Mesothelial cell of epicardium (in vitro differentiated cells): ENCODE measurements at places on chromosomes 5 and 9. TPM values are rescaled to one million over a fixed set of nuclear protein-coding genes. Genes with fewer than 3 reads are reported as not detected.

DNA sequence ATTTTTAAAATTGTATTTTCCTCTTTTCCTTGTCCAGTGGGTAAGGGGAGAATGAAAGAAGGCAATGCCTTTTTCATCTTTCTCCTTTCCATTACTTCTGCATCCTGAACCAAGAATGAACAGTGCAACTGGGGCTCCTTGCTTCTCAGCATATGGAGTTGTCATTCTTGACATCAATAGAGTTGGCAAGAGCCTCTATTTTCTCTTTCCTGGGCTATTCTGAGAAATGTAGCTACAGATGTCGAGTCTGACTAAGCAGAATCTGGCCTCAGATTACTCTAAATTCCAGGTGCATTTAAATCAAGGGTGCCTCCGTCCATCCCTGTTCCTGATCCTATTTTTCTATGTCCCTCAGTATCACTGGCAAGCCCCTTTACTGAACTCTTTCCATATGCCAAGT lies 244.8 kb downstream of the GLIS3 start:
- DNase-seq: no peak

DNA sequence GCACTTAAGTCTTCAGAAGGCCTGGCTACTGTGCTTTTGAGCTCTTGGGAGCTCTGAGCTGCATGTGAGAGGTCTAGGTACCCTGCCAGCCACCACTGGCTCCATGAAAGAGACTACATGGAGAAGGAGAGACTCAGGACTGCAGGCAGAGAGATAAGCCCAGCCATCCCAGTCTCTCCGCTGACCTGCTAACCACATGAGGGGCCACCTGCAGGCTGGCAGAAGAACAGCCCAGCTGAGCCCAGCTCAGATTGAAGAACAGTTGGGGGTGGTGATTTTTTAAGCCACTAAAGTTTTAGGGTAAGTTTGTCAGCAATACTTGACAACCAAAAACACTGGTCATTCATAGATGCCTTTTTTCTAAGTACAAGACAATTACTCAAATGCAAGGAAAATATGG lies 205.0 kb upstream of the PRDM9 start:
- DNase-seq: no peak

- DNase-seq: no peak
These were observed 119.4 kb upstream of the VLDLR start for GRCh38 chr9:2502210-2502609.

- DNase-seq: no peak
These were observed 32.2 kb downstream of the PDE6A start for GRCh38 chr5:149912226-149912871.

DNA sequence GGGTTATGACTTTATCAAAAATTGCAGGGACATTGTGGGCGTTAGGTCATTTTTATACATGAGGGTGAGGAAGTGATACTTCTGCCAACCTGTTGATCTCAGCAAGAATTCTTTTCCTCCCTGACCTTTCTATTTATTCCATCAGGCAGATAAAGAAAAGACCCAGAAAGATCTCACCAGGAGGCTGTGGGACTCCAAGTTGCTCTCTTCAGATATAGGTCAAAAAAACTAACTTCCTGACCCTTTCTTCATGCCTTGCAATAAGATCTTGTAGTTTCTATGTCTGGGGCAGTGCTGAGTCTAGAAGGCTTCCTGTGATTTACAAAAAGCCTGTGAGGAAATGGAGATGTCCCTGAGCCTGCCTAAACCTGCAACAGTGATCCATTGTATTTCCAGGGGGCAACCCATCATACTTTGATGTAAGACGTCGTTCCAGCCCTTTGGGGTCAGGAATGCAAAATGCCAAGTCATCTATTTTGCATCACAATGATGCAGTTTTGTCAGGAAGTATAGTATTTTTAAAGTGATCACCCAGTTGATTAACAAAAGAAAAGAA lies 22.0 kb upstream of the PIK3R1 start:
- no peak for DNase-seq

DNA sequence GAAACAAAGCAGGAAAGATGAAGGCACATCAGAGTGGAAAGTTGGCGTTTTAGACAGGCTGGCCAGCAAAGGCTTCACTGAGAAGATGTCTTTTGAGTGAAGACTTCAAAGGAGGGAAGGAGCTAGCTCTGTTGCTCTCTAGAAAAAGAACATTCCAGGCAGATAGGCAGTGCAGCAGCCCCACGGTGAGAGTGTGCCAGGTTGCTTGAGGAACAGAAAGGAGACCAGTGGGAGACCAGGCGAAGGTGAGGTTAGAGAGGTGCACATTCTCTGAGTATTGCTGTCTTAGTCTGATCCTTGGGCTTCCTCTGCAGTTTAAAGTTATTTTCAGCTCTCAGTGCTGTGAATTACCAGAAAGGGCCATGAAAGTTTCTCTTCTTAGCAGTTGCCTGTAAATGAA lies 83.8 kb downstream of the SLC44A1 start:
- no peak for DNase-seq

DNA sequence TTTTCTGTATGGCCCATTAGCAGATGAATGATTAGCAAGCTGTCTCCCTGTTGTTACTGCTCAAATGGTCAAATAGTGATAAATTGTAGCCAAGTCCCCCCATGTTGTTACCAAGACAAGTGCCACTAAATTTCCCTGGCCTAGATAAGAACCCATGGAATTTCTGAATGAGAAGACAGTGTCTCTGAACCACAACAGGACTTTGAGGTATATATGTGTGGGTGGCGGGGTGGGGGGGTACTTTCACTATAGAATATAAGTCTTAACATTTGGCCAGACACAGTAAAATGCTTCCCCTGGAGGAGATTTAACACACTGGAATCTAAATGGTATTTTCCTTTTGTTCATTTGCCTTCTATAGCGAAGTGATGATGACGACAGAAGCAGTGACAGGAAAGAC lies 28.7 kb downstream of the XPA start:
- DNase-seq: no peak

GRCh38 chr5:55597014-55597981 lies 62.5 kb upstream of the PLPP1 start:
- no peak for DNase-seq

- no peak for DNase-seq
These were observed 49.9 kb downstream of the NFX1 start for GRCh38 chr9:33340186-33340585.

DNA sequence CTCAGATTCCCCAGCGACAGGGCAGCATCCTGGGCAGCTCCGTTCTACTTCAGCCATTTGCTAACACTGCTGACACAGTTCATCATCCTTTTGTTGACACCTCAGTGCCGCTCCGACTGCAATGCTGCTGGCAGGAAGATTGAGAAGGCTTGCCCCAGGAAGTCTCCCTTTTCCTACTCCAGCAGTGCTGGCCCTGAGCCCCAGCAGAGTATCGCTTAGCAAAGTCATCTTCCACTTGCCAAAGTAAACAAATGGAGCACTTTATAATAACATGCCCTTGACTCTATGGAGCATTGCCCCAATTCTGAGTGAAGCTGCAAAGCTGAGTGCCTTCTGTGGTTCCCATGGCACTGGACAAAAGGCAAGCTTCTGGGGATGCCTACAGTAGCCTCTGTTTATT lies 32.2 kb downstream of the PRLR start:
- no peak for DNase-seq

DNA sequence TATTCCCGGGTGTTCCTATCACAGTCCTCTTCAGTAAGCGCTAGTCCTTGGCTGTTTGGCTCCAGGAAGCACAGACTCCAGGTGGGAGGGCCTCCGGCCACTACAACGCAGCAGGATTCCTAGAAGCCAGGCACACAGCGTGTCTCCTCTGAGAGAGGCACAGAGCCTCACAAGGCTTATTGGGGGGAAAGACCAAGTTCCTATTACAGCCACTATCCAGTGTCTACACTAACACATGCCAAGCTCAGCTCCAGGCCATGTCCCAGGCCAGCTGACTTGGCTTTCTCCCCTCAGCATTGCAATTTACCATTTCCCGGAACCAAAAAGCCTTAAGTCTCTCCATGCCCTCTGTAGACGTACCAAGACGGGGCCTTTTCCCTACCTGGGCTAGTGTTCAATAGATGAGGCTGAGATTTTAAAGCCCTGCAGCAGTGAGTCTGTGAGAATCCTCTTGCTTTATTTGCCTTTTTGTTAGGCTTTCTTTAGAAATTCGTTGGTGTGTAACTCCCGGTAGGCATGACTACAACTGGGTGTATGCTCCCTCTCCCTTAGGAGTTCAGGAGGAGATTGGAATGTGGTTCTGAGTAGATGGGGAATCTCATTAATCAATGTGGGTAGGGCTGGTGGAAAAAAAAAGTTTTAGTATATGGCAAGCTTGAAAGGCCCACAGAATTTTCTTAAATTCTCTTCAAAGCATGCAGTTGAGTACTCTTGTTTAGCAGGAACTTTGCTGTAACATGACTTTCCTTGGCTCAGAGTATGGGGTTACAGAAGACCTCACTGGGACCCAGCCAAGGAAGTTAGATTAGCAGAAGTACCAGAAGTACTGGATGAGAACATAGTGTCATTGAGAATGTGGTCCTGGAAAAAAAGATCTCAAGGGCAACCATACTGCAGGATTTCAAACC lies 84.3 kb upstream of the SLC1A3 start:
- no peak for DNase-seq

GRCh38 chr5:34552686-34553085 lies 103.4 kb upstream of the RAI14 start:
- DNase-seq: no peak

- no peak for DNase-seq
These were observed 662.0 kb downstream of the TLR4 start for GRCh38 chr9:118366228-118366627.

DNA sequence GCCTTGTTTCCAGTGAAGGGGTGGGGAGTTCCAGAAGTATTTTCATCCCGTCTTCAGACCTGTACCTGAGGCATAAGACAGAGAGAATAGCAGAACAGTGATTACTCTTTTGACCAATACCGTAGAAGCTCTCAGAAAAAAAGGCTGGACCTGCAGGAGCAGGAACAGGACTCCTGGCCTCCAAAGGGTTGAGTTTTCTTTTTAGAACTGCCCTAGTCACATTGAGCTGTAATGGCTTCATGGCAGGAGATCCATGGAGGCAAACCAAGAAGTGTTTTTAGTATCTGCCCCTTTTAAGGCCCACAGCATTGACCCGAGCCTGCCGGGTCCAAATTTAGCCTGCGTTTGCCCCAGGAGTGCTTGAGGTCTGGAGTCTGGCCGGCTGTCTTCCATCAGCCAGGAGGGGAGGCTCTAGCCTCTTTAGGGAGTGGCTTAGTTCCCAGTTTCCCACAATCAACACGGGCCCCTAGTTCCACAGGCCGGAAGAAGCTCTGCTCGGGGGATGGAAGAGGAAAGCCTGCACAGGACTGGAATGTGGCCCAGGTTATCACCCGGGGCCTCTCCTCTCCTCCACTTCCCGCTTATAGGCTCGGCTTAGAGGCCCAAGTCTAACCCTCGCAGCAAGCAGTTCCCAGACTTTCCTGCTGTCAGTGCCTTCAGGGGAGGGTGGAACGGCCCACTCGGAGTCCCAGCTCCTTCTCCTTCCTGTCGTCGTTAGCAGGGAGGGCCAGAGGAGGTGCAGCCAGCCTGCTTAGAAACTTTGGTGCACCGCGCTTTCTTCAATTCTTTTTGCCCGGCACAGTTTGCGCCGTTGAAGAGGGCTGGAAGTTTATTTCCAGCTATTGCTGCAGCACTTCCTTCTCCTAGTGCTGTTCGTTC lies 80.7 kb downstream of the C9orf152 start:
- peak; percentile 45 for DNase-seq

- no peak for DNase-seq
These were observed 28.5 kb downstream of the DPYSL3 start for GRCh38 chr5:147481376-147481775.

DNA sequence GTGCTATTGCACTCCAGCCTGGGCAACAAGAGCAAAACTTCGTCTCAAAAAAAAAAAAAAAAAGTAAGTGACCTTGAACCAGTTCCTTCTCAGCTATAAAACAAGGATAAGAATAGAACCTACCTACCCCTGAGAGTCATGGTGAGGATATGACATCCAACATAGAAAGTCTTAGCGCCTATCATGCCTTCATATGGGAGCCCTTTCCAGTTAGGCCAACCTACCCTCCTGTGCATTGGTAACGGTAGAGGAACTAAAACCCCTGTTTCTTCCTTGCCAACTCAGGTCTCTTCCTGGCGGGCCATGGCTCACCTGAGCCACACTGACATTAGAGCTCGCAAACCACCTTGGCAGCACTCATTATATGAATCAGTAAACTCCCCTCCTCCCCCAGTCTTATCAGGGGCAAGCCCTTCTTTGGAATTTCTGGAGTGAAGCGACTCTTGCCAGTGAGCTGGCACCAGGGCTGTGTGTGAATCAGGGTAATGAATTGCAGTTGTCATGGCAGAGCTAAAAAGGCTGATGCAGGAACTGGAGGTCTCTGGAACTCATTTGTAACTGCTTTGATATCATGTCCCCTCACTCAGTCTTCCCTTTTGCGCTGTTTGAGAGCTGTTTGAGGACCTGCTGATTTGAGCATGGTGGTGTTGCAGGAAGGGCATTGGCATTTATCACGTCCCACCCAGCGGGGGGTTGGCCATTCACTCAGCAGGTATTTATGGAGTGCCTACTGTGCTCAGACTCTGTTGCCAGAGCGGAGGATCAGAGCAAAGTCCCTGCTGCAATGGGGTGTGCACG lies 10.3 kb downstream of the WWC1 start:
- no peak for DNase-seq

DNA sequence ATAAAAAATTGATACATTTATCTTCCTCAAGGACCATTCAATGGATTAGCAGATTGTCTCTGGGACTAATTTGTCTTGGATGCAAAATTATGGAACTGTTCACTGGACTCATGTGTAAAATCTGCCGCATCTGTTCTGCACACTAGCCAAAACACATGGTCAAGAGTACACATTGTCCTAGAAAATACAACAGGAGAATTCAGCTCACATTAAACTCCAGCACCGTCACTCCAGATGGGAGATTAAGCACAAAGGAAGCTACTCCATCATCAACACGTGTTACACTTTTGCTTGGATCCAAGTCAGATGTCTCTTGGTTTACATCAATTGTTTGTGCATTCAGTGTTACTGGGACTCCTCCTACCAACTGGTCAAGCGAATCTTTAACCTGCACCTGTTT lies 28.8 kb downstream of the C5 start:
- no peak for DNase-seq

Gene KCTD16
- 3.9 to 4.8 TPM (median 4.5 TPM) in 3 replicates for total RNA-seq

Gene CARTPT
- total RNA-seq: not detected in 3 replicates

Gene UQCRQ
- 258 to 329 TPM (median 308 TPM) in 3 replicates for total RNA-seq

Gene CNTNAP3
- 0.78 to 1.5 TPM (median 1.3 TPM) in 3 replicates for total RNA-seq

Gene DAB2IP
- 71.1 to 76.5 TPM (median 75.7 TPM) in 3 replicates for total RNA-seq

Gene SARDH
- 11.8 to 13.9 TPM (median 12.9 TPM) in 3 replicates for total RNA-seq

Gene RBM27
- 21.9 to 24.0 TPM (median 23.1 TPM) in 3 replicates for total RNA-seq

Gene AFAP1L1
- 0.22 to 0.63 TPM (median 0.36 TPM) in 3 replicates for total RNA-seq

Gene TICAM2
- total RNA-seq: 1.6 to 2.1 TPM (median 1.6 TPM) in 3 replicates

Gene SLC9A3
- 1.9 to 2.4 TPM (median 2.3 TPM) in 3 replicates for total RNA-seq

Gene SPATA31E1
- 0.09 TPM in 1 of 3 replicates, not detected in the others for total RNA-seq

Gene TMC1
- total RNA-seq: 0.22 to 0.29 TPM in 2 of 3 replicates, not detected in the other

Gene RNF183
- 0.16 to 0.53 TPM (median 0.29 TPM) in 3 replicates for total RNA-seq

Gene RFESD
- 3.4 to 4.2 TPM (median 3.5 TPM) in 3 replicates for total RNA-seq

Gene SEMA4D
- 41.8 to 44.7 TPM (median 42.7 TPM) in 3 replicates for total RNA-seq

Gene GTF3C4
- 26.6 to 27.9 TPM (median 27.0 TPM) in 3 replicates for total RNA-seq

Gene ZNF879
- total RNA-seq: 7.1 to 8.6 TPM (median 8.5 TPM) in 3 replicates
